ENCODE measurements at places on chromosomes 16 and 17. TPM values are rescaled to one million over a fixed set of nuclear protein-coding genes. Genes with fewer than 3 reads are reported as not detected.

Gene TBC1D3B
- 8.1 TPM for total RNA-seq

Gene CCL7
- not detected for total RNA-seq

Gene FADS6
- not detected for total RNA-seq

GRCh38 chr16:46650254-46650623 lies 29.1 kb upstream of the SHCBP1 start:
- H3K4me1 ChIP-seq, result no peaks in the 10 kb centered on the region
- no peak for DNase-seq
- no peaks in the 10 kb centered on the region for H3K27me3 ChIP-seq
- H3K4me3 ChIP-seq, result no peak overlapping the region
- peaks cover 8% of the 10 kb centered on the region for H3K36me3 ChIP-seq
- H3K27ac ChIP-seq, result no peak overlapping the region
